Activated CD4-positive, alpha-beta memory T cell treated with anti-CD3 and anti-CD28 coated beads, Interleukin-2, amount 10 ng/mL, durations not matched to agents 7 days and 5 days (primary cell): ENCODE measurements at places on chromosomes 6 and 20. TPM values are rescaled to one million over a fixed set of nuclear protein-coding genes. Genes with fewer than 3 reads are reported as not detected.

- no peak for DNase-seq
These were observed 45.4 kb downstream of the ZBTB46 start for GRCh38 chr20:63785691-63786131.

- DNase-seq, result no peak
These were observed 35.1 kb downstream of the NT5E start for GRCh38 chr6:85484948-85485347.

GRCh38 chr6:100210137-100211117 is 216.4 kb upstream of the MCHR2 start:
- DNase-seq, result no peak

- DNase-seq, result no peak
These were observed 3.2 kb downstream of the HMGA1 start for GRCh38 chr6:34239893-34240292.

- no peak for DNase-seq
These were observed 139.5 kb upstream of the FAM83B start for GRCh38 chr6:54706844-54707605.

- no peak for DNase-seq
These were observed 385.8 kb upstream of the SULF2 start for GRCh38 chr20:48171071-48171470.

- no peak for DNase-seq
These were observed 233.6 kb upstream of the BMP2 start for GRCh38 chr20:6533761-6534479.

DNA sequence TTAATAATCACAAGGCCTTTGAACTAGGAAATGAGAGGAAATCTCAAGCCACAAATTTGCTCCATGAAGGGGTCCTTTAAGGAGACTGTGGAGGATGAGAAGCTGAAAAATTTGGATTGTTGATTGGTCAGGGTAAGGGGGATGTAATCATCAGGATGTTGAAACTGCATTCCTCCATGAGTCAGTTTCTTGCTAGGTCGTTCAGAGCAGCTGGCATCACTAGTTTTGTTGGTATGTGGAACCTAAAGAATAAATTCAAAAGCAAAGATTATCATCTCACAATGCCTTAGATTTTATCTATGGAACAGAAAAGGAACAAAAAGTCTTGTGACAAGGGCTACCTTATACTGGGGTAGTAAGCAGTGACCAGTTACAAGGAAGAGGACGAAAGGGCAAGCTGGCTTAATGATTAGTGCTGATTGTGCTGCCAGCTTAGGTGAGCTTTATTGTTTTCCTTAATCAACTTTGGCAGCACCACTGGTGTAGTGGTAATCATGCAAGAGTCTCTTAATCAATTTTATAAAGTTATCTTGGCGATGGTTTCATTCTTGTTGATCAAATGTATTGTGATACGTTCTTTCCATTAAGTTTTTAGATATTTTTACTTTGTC is 36.6 kb downstream of the CRISP2 start:
- no peak for DNase-seq

DNA sequence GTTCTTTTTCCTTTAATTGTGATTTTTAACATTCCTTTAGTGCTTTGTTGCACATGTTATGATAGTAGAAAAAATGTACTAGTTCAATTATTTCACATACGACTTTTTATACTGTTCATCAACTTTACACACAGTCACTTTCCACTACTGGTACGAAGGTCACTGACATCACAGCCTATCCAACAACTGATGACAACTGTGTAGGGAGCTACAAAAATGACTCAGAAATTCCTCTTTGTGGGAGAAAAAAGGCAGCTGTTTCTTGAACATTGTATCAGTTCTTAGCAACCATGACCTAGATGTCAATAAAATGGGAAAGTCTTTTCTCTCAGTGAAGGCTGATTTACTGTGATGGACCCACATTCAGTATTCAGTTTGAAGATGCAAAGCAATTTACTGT is 7.0 kb upstream of the ID4 start:
- no peak for DNase-seq

- no peak for DNase-seq
These were observed 137.6 kb upstream of the RPS6KA2 start for GRCh38 chr6:166764473-166765233.

DNA sequence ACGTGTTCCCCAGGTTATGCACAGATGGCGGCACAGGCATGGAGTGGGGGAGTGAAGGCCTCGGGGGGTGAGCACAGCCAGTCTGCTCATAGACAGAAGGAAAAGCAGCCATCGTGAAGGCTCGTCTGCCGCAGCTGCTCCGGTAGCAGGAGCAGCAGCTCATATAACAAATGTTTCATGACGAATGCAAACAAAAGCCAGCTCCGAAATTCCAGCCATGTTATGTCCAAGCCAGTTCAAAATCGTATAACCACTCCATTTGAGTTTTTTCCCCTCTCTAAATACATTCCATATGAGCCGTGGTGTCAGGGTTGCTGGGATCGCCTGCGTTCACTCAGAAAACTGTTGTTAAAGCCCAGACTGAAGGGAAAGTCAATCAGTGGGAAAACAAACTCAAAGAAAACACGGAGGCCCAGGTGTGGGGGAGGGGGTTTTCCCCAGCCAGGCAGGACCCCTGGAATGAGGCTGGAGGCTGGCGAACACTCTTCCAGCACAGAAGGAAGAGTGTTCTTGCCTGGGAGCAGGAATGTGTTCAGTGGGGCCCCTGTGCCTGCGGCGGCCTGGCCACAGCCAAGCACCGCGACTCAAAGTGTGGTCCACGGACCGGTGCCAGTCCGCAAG is 280.4 kb upstream of the TAB2 start:
- DNase-seq, result no peak

GRCh38 chr6:151004383-151005024 is 139.0 kb downstream of the MTHFD1L start:
- no peak for DNase-seq

DNA sequence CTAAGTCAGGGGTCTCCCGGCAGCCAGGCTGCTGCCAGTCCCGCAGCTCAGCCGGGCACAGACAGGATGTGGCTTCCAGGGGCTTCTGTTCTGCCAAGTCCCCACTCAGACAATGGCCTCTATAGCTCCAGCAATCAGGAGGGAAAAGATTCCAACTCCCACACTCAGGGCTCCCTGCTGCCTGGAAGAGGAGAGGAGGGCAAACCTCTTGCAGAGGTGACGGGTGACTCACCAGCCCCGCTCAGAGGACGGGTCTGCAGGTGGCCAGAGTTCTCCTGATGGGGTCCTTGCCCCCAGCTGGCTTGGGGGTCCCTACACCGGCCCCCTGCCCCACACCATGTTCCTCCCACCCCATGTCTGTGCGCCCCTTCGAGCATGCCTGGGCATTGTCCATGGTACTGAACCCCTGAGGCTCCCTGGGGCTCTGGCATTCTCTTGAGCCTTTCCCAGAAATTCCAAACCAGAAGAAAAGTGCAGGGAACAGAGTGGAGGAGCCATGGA is 32.6 kb downstream of the NTSR1 start:
- no peak for DNase-seq

GRCh38 chr6:41367700-41368099 is 32.3 kb downstream of the NCR2 start:
- no peak for DNase-seq

Gene MUCL3
- total RNA-seq, result not detected

Gene FNDC11
- 0.20 TPM for total RNA-seq

Gene NUP153
- total RNA-seq, result 74.0 TPM

Gene EPPIN
- total RNA-seq, result not detected

Gene TJAP1
- 34.7 TPM for total RNA-seq

Gene MOCS1
- not detected for total RNA-seq

Gene GPANK1
- total RNA-seq, result 35.2 TPM
